ENCODE measurements at places on chromosomes 2 and 18.
A peak's percentile ranks its signal among the peaks of the same experiment; 100 is the strongest.

DNA sequence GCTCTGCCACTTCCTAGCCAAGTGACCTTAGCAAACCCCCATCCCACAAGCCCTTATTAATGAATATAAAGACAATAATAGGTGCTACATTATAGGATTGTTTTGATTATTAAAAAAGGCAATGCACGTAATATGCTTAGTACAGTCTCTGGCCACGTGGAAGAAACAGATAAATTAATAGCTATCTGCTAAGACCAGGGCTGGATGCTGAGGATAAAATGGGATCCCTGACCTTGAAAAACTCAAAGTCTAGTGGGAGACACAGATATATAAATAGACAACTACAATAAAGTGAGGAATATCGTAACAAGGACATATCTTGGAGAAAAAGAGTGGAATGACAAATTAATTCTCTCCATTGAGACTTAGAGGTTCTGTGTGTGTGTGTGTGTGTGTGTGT lies 29.9 kb upstream of the PARD3B start:
- no peak overlapping the region for H3K4me3 ChIP-seq
- H3K4me1 ChIP-seq = no peaks in the 10 kb centered on the region
- no peak for DNase-seq
- no peak overlapping the region for H3K27ac ChIP-seq
- no peaks in the 10 kb centered on the region for H3K36me3 ChIP-seq

GRCh38 chr18:11215216-11215615 lies 65.8 kb upstream of the PIEZO2 start:
- H3K27me3 ChIP-seq = no peaks in the 10 kb centered on the region
- DNase-seq = no peak
- H3K27ac ChIP-seq = no peak overlapping the region
- H3K4me1 ChIP-seq = no peaks in the 10 kb centered on the region
- no peak overlapping the region for H3K4me3 ChIP-seq

DNA sequence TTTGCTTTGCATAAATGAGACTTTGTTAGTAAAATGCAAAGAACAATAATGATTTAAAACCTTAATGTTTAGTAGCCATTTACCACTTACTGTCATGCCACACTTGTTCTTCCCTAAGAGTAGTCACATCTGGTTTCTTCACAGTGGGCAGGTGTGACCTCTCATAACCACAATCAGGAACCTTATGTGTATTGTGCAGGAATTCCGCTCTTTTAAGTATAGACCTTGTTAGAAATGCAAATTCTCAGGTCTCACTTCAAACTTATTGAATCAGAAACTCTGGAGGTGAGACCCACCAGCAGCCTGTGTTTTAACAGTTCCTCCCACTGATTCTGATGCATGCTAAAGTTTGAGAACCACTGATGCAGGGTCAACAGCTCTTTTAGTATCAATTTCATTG lies 518.8 kb upstream of the MEX3C start:
- no peaks in the 10 kb centered on the region for H3K36me3 ChIP-seq
- no peak for DNase-seq
- H3K4me1 ChIP-seq = no peaks in the 10 kb centered on the region
- H3K27me3 ChIP-seq = no peaks in the 10 kb centered on the region

DNA sequence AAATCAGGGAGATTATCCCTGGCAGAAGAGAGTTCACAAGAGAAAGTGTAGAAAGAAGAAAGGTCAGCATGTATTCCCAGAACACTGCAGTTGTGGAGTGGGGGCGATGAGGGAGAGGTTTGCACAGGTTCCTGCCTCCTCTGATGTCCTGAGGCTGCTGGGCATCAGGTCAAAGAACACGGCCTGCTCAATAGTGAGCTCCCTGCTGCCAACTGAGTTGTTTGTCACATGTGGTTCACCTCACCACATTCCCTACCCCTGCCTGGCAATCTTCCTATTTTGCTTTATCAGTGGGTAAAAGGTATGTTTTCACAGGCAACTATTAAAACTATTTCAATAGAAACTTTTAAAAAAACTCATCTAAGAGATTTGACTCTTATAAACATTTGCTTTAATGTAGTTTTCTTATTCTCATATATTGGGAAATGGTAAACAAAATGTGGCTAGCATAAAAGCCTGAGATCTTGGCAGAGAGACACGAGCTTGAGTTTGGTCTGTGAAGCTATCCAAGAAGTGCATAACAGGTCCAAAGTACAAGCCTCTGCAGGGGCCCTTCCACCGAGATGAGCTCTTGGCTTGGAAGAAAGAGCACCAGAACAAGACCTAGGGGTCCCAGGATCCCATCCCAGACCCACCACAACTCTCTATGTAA lies 123.9 kb upstream of the SRD5A2 start:
- H3K27ac ChIP-seq = no peak overlapping the region
- H3K27me3 ChIP-seq = peaks cover 5% of the 10 kb centered on the region
- H3K4me3 ChIP-seq = no peak overlapping the region

DNA sequence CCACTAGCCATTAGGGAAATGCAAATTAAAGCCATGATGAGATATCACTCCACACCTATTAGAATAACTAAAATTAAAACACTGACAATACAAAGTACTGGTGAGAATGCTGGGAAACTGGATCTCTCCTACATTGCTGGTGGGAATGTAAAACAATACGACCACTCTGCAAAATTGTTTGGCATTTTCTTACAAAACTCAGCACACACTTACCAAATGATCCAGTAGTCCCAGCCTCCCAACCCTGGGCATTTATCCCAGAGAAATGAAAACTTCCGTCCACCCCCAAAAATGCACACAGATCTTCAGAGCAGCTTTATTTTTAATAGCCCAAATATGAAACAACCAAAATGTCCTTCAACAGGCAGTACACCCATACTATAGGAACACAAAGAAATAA lies 8.9 kb upstream of the TMSB10 start:
- H3K4me1 ChIP-seq = peaks cover 74% of the 10 kb centered on the region
- no peak overlapping the region for H3K27ac ChIP-seq
- H3K4me3 ChIP-seq = no peak overlapping the region
- no peaks in the 10 kb centered on the region for H3K27me3 ChIP-seq

- peaks cover 14% of the 10 kb centered on the region for H3K4me1 ChIP-seq
- no peak overlapping the region for H3K27ac ChIP-seq
- H3K27me3 ChIP-seq = no peaks in the 10 kb centered on the region
These were observed 42.1 kb downstream of the EML4 start for GRCh38 chr2:42211291-42211690.

GRCh38 chr2:69138793-69139459 lies 125.9 kb downstream of the ANTXR1 start:
- H3K4me3 ChIP-seq = no peak overlapping the region
- no peak for DNase-seq
- H3K27ac ChIP-seq = no peak overlapping the region
- no peaks in the 10 kb centered on the region for H3K36me3 ChIP-seq
- no peaks in the 10 kb centered on the region for H3K27me3 ChIP-seq

GRCh38 chr2:197516393-197516761 lies 511 bp downstream of the MOB4 start:
- peak overlapping the region; percentile 96 for H3K27ac ChIP-seq
- H3K36me3 ChIP-seq = peaks cover 21% of the 10 kb centered on the region
- H3K4me1 ChIP-seq = peaks cover 42% of the 10 kb centered on the region
- no peaks in the 10 kb centered on the region for H3K27me3 ChIP-seq
- peak overlapping the region; percentile 98 for H3K4me3 ChIP-seq
- DNase-seq = no peak

DNA sequence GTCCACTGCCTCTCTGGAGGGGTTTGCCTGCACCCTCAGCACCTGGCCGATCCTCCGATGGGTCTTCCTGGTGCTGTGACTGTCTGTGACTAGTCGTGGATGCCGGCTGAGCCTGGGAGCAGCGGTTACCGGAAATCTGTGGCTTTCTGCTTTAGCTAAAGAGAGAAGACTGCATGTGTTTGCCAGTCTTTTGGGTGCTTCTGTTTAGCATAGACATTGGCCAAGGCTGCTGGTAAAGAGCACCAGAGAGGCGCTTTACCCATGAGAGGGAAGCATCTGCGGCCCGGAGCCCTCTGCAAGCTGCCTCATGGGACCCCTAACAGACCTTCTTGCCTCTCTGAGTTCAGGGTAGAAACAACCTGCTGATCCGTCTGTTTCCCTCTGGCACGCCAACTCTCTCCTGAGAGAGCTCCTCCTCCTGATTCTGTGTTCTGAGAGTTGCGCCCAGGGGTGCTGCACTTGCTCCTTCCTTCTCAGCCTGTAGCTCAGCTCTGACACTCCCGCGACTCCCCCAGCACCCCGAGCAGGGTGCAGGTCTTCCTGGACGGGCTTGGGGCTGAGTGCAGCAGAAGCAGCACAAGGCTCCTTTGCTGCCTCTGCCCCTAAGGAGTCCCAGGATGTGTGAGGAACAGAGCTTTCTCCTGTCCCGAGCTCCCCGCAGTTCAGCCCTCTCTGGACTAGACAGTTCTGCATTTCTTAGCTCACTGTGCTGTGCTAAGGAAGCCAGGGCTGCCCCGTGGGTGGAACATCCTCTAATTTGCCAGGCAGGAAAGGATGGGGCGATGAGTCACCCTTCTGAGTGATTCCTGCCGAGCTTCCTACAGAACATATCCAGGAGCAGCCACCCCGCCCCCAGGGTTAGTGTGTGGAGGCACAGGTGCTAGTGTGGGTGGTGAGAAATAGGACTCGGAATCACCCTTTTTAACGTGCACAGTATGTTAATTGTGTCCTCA lies 203.2 kb downstream of the SH3RF3 start:
- H3K27me3 ChIP-seq = peaks cover 31% of the 10 kb centered on the region
- H3K4me3 ChIP-seq = peak overlapping the region; percentile 69
- peak overlapping the region; percentile 91 for H3K27ac ChIP-seq

DNA sequence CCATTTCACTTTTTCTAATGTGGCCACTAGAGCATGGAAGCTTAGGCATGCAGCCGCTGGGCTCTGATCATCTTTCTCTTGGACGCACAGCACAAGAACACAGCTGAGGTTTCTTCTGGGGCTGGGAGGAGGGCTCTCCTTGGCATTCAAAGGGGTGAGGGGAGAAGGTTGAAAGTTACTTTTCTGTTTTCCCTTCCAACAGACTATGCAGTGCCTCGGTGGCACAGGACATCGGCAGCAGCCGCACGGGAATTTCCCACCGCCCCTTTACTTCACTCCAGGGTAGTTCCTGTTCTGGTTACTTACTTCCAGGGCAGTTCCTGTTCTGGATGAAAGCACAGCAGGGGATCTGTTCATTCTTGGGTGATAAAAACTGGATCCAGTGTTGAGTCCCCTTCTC lies 18.9 kb upstream of the MAL start:
- DNase-seq = no peak
- H3K4me1 ChIP-seq = peaks cover 3% of the 10 kb centered on the region
- no peak overlapping the region for H3K27ac ChIP-seq
- no peaks in the 10 kb centered on the region for H3K36me3 ChIP-seq
- H3K27me3 ChIP-seq = peaks cover 37% of the 10 kb centered on the region

GRCh38 chr2:28173377-28173776 lies 219.3 kb upstream of the FOSL2 start:
- H3K36me3 ChIP-seq = peaks cover 27% of the 10 kb centered on the region
- H3K4me3 ChIP-seq = no peak overlapping the region
- H3K4me1 ChIP-seq = peaks cover 12% of the 10 kb centered on the region
- H3K27me3 ChIP-seq = no peaks in the 10 kb centered on the region
- H3K27ac ChIP-seq = no peak overlapping the region

DNA sequence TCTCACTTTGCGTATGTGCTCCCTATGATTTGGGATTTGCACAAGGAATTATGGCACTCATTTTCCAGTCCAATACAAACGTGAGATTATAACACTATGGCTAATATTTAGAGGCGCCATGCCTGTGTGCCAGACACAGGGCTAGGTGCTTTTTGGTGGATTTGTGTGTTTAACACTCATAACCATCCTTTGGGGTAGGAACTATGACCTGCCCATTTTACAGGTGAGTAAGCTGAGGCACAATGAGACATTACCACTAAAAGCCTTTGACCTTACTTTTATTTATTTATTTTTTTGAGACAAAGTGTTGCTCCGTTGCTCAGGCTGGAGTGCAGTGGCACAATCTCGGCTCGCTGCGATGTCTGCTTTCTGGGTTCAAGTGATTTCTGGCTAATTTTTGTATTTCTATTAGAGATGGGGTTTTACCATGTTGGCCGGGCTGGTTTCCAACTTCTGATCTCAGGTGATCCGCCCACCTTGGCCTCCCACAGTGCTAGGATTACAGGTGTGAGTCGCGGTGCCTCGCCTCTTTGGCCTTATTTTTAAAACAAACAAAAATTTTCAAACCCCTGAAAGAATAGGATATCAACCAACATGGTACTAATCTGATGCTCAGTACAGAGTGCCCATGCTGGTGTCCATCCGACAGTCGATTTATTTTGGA lies 26.6 kb upstream of the GLI2 start:
- no peaks in the 10 kb centered on the region for H3K36me3 ChIP-seq
- H3K27me3 ChIP-seq = peaks cover 50% of the 10 kb centered on the region
- DNase-seq = no peak
- H3K4me1 ChIP-seq = peaks cover 13% of the 10 kb centered on the region
- H3K4me3 ChIP-seq = no peak overlapping the region
- H3K27ac ChIP-seq = no peak overlapping the region

DNA sequence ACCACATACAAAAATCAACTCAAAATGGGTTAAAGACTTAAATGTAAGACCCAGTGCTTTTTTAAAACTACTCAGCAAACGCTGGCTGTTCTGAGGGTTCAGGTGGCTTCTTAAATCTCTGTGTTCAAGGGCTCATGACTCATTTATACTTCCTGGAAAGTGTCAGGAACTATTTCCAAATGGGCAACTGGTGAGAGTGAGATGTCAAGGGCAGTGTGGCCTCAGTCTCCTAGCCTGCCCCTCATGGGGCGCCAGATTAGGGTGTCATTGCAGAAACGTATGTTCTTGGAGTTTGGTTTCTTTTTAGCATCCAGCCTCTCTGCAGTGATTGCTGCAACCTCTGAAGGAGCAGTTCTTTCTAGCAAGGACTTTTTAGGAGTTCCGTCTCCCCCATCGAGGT lies 485.4 kb downstream of the TNS1 start:
- H3K27me3 ChIP-seq = no peaks in the 10 kb centered on the region
- DNase-seq = no peak
- H3K36me3 ChIP-seq = no peaks in the 10 kb centered on the region
- no peaks in the 10 kb centered on the region for H3K4me1 ChIP-seq
- no peak overlapping the region for H3K4me3 ChIP-seq

DNA sequence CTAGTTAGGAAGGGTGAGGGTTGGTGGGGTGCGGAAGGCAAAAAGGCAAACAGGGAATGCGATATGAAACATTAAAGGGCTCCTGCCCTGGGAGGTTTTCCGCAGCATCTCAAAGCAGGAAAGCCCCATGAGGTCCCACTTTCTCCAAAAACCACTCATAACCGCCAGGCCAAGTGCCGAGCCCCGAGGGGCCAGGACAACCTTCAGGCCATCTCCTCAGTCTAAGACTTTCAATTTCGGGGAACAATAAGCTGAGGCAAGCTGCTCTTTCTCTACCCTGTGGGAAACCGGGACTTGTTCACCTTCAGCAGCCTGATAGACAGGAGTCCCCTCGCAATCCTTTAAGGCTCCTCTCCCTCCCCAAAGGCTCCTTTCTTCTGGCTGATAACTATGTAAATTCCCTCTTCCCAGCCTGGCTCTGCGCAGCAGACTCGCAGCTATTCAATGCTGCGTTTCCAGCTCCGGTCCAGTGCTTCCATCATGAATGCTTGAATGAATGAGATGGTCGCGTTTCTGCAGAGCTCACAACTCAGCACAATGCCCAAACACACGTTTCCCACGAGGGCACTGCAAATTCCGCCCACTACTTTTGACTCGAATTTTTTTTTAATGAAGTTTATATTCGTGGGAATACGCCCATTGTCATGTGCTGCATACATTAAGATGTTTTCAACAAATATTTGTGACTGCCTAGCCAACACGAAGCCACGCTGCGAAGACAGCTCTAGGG lies 1.4 kb downstream of the LAMA1 start:
- H3K4me3 ChIP-seq = no peak overlapping the region
- peaks cover 27% of the 10 kb centered on the region for H3K27me3 ChIP-seq
- DNase-seq = no peak
- no peaks in the 10 kb centered on the region for H3K36me3 ChIP-seq
- peak overlapping the region; percentile 15 for H3K27ac ChIP-seq
- peaks cover 3% of the 10 kb centered on the region for H3K4me1 ChIP-seq

- no peaks in the 10 kb centered on the region for H3K27me3 ChIP-seq
- peak overlapping the region; percentile 67 for H3K27ac ChIP-seq
- no peak overlapping the region for H3K4me3 ChIP-seq
These were observed 62.3 kb upstream of the ACYP2 start for GRCh38 chr2:54052825-54053718.
